Activated naive CD8-positive, alpha-beta T cell treated with anti-CD3 and anti-CD28 coated beads for 36 hours (primary cell): ENCODE measurements at places on chromosomes 5 and 9.

DNA sequence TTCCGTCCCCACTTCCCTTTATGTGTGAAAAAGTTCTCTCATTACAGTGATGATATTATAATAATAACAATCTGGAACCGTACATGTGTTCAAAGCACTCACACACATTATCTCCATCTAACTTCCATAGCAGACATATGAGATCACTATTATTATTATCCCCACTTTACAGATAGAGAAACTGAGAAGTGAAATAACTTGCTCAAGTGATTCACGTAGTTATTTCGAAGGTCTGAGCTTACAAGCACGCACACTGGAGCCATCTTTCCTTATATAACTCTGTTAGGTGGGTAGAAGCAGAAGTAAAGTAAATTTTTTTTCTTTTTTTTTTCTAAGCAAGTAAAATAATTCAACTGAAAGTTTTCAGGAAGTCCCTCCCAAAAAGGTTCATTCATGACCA is 62.9 kb upstream of the PTGER4 start:
- DNase-seq, result no peak

DNA sequence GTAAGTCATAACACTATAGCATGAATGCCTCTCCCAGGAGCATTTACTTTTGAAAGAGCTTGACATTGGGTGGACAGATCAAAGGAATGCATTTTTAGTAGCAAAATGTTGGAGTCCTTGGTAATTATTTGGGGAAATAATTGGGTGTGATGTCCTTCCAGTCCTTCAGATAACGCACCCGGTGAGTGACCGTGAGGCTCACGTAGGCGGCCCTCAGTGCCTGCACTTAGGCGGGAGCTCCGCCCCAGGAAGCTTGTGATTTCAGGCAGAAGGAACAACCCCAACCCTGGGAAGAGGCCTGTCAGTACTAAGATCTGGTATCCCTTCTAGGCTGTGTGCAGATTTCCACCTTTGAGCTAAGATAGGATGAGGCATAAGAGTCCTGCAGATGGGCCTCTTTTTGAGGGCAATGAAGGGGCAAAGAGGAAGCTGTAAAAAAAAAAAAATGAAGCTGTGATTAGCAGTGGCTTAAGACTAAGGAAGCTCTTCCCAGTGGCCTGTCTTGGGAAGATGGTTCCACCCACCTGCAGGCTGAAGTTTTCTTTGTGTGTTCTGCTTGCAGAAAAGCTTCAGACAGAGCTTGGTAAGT is 14.9 kb downstream of the BTNL9 start:
- DNase-seq, result no peak

DNA sequence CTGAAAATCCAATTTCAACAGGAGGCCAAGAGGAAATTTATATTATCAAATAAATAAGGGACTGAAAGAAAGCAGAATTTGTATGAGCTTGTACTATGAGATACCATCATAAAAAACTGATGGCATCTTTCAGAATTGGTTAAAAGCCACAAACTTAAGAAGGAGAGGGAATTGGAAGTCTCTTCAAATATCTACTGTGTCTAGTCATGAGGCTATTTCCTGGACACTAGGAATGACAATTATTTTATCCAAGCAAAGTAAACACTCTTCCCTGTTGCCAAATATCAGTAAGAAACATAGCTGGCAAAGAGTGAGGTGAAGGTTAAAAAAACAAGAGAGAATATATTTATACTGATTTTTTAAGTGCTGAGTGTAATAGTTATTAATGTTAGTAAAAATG is 101.5 kb upstream of the ARRDC3 start:
- DNase-seq, result no peak

DNA sequence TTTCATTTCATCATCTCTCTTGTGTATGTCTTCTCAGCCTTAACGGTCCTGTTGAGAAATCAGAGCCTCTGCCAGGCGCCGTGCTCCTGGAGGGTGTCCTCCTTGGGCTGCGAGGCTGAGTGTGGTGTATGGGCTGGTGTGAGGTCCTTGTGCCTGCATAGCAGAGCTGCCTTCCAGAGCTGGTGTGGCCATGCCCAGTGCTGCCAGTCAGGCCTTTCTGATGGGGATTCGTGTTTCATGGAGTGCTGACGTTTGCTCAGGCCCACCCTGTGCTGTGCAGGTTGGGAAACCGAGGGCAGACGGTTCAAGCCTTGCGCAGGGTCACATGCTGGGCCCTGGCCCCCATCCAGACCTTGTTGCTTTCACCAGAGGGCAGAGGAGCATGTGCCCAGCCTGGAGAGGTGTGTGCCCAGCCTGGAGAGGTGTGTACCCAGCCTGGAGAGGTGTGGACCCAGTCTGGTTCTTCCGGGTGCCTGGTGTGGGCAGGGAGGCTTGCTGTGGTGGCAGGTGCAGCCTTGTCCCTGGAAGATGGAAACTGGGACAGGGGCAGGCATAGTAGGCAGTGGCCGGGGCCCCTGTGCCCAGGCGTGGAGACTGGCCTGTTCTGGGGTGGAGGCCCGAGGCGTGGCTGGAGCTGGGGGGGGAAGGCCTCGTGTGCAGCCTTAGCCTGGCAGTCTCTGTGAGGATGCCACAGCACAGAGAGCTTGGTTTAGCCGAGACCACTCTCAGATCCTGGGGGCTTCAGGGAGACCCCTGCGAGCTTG is 84.0 kb downstream of the RXRA start:
- DNase-seq, result no peak

- DNase-seq, result no peak
Observed at GRCh38 chr9:127863191-127863621, 8.7 kb upstream of the ENG start.

- DNase-seq, result no peak
Observed at GRCh38 chr5:73282383-73282782, 109.4 kb downstream of the TMEM174 start.
